ENCODE measurements at places on chromosomes 11 and 22.

DNA sequence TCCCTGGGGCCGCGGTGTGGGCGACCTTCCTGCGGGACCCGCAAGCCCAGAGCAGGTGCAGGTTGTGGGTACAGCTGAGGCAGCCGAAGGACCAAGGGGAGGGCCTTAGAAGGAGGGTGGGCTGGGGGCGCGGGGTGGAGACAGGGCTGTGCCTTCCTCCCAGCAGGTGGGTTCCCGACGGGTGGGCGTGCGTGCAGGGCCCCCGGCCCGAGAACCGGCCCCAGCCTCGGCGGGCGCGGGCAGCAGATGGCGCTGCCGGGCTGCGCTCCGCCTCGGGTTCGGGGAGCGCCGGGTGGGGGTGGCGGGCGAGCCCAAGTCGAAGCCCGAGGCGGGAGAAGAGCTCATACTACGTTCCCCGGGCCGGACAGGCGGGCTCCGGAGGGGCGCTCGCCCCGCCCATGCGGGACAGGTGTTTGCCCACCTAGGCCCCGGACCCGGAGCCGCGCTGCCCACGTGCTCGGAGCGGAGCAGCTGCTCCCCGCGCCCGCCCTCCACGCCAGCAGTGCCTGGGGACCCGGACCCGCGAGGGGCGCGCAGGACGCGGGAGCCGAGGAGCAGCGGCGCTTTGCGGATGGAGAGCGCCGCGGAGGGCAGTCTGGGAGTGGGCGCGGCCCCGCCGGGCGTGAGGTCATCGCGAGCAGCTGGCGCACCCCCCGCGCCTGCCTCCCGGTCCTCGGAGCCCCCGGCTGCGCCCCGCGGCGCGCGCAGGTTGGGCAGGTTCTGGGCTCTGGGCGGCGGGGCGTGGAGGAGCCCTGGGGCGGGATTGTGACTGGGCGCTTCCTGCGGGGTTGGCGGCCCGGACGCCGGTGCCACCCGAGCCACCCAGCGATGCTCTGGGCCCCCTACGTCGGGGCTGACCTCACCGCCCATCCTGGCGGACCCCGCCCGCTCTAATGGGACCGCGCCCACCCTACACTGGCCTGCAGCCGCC is 25.3 kb downstream of the DUSP8 start:
- DNase-seq: no peak

GRCh38 chr22:37817705-37818408 is 5.3 kb upstream of the GALR3 start:
- peak; percentile 72 for DNase-seq

GRCh38 chr22:30747493-30747892 is 52.8 kb downstream of the OSBP2 start:
- DNase-seq: no peak

GRCh38 chr11:96062134-96062533 is 138.2 kb upstream of the MTMR2 start:
- no peak for DNase-seq

- DNase-seq: no peak
Measured at GRCh38 chr11:134266841-134267251, 9.3 kb upstream of the GLB1L3 start.

- peak; percentile 42 for DNase-seq
Measured at GRCh38 chr11:2892215-2892966, 6.8 kb upstream of the CDKN1C start.

GRCh38 chr11:115324581-115325432 is 179.4 kb downstream of the CADM1 start:
- no peak for DNase-seq
